Suprapubic skin (tissue), 4 donors: ENCODE measurements at places on chromosomes 16 and 17. TPM values are rescaled to one million over a fixed set of nuclear protein-coding genes. Genes with fewer than 3 reads are reported as not detected.
A peak's percentile ranks its signal among the peaks of the same experiment; 100 is the strongest.

DNA sequence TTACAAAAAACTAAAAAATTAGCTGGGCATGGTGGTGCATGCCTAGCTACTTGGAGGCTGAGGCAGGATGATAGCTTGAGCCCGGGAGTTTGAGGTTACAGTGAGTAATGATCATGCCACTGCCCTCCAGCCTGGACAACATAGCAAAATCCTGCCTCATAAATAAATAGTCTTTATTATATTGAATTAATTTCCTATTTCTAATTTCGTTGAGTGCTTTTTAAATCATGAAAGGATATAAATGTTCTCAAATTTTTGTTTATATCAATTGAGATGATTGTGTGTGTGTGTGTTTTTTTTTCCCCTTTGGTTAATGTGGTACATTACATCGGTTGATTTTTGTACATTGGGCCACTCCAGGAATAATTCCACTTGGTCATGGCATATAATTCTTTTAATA, 32.0 kb upstream of the AQP8 start:
- H3K4me1 ChIP-seq: no peaks in the 10 kb centered on the region
- H3K27me3 ChIP-seq: no peaks in the 10 kb centered on the region
- DNase-seq: no peak
- no peaks in the 10 kb centered on the region for H3K36me3 ChIP-seq
- H3K4me3 ChIP-seq: no peak overlapping the region

- no peaks in the 10 kb centered on the region for H3K4me1 ChIP-seq
- H3K4me3 ChIP-seq: no peak overlapping the region
- DNase-seq: no peak
- no peak overlapping the region for H3K27ac ChIP-seq
Observed at GRCh38 chr17:74186498-74186897, 17.0 kb upstream of the RPL38 start.

ABCC12 gene
- not detected for total RNA-seq

CHST6 gene
- total RNA-seq: not detected

- H3K27me3 ChIP-seq: no peaks in the 10 kb centered on the region
- peaks cover 27% of the 10 kb centered on the region for H3K36me3 ChIP-seq
- no peak for DNase-seq
- peaks cover 20% of the 10 kb centered on the region for H3K4me1 ChIP-seq
Observed at GRCh38 chr16:4353675-4354074, 2.6 kb upstream of the PAM16 start.

SLC13A2 gene
- 22.0 TPM for total RNA-seq

NPIPB9 gene
- 9.5 TPM for total RNA-seq

GRCh38 chr17:39551879-39552278, 55.8 kb downstream of the NEUROD2 start:
- H3K4me1 ChIP-seq: peaks cover 19% of the 10 kb centered on the region
- no peak overlapping the region for H3K27ac ChIP-seq
- peaks cover 67% of the 10 kb centered on the region for H3K36me3 ChIP-seq
- no peak for DNase-seq

LIG3 gene
- total RNA-seq: 36.4 TPM

ASIC2 gene
- not detected for total RNA-seq

CCL5 gene
- total RNA-seq: 1.4 TPM

- peak; percentile 48 for DNase-seq
- no peak overlapping the region for H3K4me3 ChIP-seq
- peaks cover 61% of the 10 kb centered on the region for H3K4me1 ChIP-seq
Observed at GRCh38 chr16:57262841-57263540, 17.9 kb downstream of the ARL2BP start.

GRCh38 chr17:59287452-59287851, 44.0 kb upstream of the YPEL2 start:
- no peak overlapping the region for H3K4me3 ChIP-seq
- no peak for DNase-seq
- no peak overlapping the region for H3K27ac ChIP-seq
- H3K36me3 ChIP-seq: no peaks in the 10 kb centered on the region
- no peaks in the 10 kb centered on the region for H3K27me3 ChIP-seq
